ENCODE measurements at places on chromosomes 1 and 21.

DNA sequence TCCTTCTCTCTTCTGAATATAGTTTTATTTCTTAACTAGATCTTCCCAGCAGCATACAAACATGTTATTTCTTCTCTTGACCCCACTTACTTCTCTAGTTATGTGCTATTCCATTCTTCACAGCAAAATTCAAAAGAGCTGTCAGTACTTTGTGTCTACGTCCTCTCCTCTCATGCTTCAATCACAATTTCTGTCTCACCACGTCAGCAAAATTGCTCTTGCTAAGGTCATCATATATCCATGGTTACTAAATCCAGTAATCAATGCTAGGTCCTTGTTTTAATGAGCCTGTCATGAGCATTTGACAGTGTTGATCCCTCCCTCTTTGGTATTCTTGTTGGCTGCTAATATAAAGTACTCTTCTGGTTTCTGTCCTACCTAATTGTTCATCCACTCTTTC lies 214.2 kb downstream of the DENND1B start:
- DNase-seq: no peak

GRCh38 chr1:93716941-93717368 lies 35.3 kb upstream of the BCAR3 start:
- no peak for DNase-seq

GRCh38 chr1:13584876-13585611 lies 1.4 kb downstream of the PDPN start:
- no peak for DNase-seq

- no peak for DNase-seq
These were observed 2.9 kb downstream of the FYB2 start for GRCh38 chr1:56816264-56816663.
